ENCODE measurements at places on chromosomes 1 and 21.
A peak's percentile ranks its signal among the peaks of the same experiment; 100 is the strongest.

DNA sequence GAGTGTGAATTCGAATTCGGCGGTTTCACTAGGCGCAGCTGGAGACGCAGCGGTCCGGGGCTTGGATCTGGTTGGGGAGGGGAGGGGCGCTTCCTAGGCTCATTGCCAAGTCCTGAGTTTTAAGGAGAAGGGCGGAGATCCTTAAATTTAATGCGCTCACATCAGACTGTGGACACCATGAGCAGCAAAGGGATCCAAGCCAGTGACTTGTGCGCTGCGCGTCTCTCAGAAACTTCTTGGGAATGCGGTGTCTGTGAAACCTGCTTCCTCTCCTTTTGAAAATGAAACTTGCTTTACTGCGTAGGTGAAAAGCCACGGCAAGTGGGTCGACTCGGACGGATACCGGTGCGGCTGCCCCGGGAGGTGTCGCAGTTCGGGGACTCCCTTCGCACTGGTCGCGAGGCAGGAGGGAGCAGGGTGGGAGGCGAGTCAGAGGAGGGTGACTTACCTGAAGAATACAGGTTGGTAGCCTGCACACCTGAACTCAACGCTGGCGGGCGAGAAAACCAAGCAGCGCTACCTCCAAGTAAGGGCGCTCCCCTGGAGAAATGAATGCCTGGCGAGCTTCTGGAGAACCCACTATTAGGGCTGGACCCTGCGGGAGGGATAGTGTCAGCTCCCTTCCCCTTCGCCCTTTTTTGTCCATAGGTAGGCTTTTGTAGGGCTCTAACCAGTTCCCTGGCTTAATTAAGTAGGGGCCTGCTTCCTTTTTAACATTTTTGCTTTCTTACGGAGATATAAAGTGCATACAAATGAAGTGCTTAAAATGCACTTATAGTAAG is 992 bp downstream of the TENT5C start:
- DNase-seq = no peak
- peaks cover 12% of the 10 kb centered on the region for H3K4me1 ChIP-seq
- H3K36me3 ChIP-seq = no peaks in the 10 kb centered on the region
- no peak overlapping the region for H3K27ac ChIP-seq
- H3K4me3 ChIP-seq = peak overlapping the region; percentile 50

DNA sequence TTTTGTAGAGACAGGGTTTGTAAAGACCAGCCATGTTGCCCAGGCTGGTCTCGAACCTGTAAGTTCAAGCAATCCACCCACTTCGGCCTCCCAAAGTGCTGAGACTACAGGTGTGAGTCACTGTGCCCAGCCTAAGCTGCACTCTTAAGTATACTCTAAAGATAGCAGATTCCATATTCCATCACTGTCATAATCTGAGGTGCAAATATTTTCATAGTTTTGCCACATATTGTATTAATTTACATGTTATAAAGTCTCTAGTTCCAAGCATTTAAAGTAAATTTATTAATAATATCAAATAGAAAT is 121.3 kb downstream of the HFM1 start:
- no peaks in the 10 kb centered on the region for H3K4me1 ChIP-seq
- no peak overlapping the region for H3K27ac ChIP-seq
- H3K36me3 ChIP-seq = no peaks in the 10 kb centered on the region
- no peak overlapping the region for H3K4me3 ChIP-seq

DNA sequence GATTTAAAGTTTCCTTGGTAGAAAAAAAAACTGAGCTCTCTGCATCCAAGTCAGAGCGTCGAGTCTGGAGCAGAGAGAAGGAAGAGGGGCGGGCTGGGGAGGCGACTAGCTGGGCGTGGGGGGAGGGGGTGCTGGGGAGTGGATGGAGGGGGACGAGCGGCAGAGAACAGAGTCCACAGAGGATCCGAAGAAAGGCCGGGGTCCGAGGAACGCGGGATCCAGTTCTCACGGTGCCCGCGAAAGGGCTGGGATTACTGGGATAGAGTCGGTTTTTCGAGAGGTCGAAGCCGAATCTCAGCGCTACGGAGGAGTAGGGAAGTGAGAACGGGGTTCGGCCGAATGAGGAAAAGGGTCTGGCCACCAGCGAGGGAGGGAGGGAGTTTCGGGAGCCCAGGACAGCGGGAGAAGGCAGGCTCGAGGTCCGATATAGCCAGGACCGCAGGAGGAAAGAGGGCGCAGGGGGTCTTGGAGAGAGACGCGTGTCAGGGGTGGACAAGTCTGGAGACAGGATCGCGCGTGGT is 665 bp downstream of the DAB1 start:
- H3K27ac ChIP-seq = no peak overlapping the region
- DNase-seq = peak; percentile 41
- no peaks in the 10 kb centered on the region for H3K36me3 ChIP-seq
- no peak overlapping the region for H3K4me3 ChIP-seq

- H3K27me3 ChIP-seq = no peaks in the 10 kb centered on the region
- peaks cover 7% of the 10 kb centered on the region for H3K36me3 ChIP-seq
- H3K4me1 ChIP-seq = no peaks in the 10 kb centered on the region
- H3K27ac ChIP-seq = no peak overlapping the region
- DNase-seq = no peak
Measured at GRCh38 chr1:180173952-180174351, 19.3 kb downstream of the QSOX1 start.

GRCh38 chr1:245234217-245235081 is 79.7 kb downstream of the KIF26B start:
- peaks cover 57% of the 10 kb centered on the region for H3K4me1 ChIP-seq
- H3K27ac ChIP-seq = peak overlapping the region; percentile 76
- no peaks in the 10 kb centered on the region for H3K27me3 ChIP-seq

DNA sequence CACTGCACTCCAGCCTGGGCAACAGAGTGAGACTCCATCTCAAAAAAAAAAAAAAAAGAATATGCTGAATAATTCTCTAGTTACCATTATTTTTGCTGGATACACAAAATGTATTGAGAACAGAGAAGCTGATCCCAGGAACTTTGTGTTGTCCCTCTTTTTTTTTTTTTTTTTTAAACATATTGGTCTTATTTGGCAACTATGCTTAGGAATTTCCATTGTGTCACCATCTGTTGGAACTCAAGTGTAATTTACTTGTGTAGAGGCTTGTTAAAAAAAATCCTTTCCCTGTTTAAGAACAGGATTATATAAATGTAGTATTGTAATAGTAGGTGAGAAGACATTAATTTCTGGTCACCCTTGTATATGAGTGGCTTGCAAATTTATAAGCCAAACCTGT is 28.6 kb downstream of the CAMSAP2 start:
- no peak overlapping the region for H3K4me3 ChIP-seq
- no peak for DNase-seq
- no peaks in the 10 kb centered on the region for H3K27me3 ChIP-seq
- peaks cover 9% of the 10 kb centered on the region for H3K4me1 ChIP-seq
- H3K27ac ChIP-seq = no peak overlapping the region

DNA sequence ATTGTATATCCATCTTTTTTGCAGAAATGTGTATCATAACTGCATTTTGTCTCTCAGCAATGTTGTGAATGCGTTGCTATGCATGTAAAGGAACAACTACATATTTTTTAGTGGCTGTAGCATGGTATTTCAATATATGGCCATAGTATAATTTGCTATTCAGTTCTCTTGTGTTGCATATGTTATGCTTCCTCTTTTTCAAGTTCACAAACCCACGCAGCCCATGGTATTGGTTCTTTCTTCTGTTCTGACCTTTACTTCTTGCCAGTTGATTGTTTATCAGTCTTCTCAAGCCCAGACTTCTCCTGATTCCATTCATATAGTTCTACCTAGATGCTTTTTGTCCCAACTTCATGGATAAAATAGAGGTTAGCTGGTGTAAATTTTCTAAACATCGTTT is 6.1 kb downstream of the SLC22A15 start:
- no peak overlapping the region for H3K4me3 ChIP-seq
- no peak overlapping the region for H3K27ac ChIP-seq
- peaks cover 6% of the 10 kb centered on the region for H3K4me1 ChIP-seq
- no peak for DNase-seq
- no peaks in the 10 kb centered on the region for H3K27me3 ChIP-seq

GRCh38 chr1:61215119-61215518 is 132.8 kb downstream of the NFIA start:
- no peak for DNase-seq
- H3K27me3 ChIP-seq = no peaks in the 10 kb centered on the region
- H3K4me3 ChIP-seq = no peak overlapping the region
- no peak overlapping the region for H3K27ac ChIP-seq

- H3K4me3 ChIP-seq = no peak overlapping the region
- no peak overlapping the region for H3K27ac ChIP-seq
- H3K36me3 ChIP-seq = no peaks in the 10 kb centered on the region
- peaks cover 36% of the 10 kb centered on the region for H3K4me1 ChIP-seq
- no peaks in the 10 kb centered on the region for H3K27me3 ChIP-seq
Measured at GRCh38 chr21:45224189-45224938, 63.3 kb downstream of the POFUT2 start.

GRCh38 chr1:169288011-169288414 is 79.6 kb downstream of the NME7 start:
- DNase-seq = no peak
- H3K27ac ChIP-seq = peak overlapping the region; percentile 8
- peaks cover 10% of the 10 kb centered on the region for H3K4me1 ChIP-seq
- no peaks in the 10 kb centered on the region for H3K27me3 ChIP-seq

GRCh38 chr1:29282135-29282923 is 46.0 kb downstream of the PTPRU start:
- no peak overlapping the region for H3K27ac ChIP-seq
- H3K4me3 ChIP-seq = no peak overlapping the region
- DNase-seq = no peak
- no peaks in the 10 kb centered on the region for H3K36me3 ChIP-seq
- peaks cover 13% of the 10 kb centered on the region for H3K4me1 ChIP-seq

DNA sequence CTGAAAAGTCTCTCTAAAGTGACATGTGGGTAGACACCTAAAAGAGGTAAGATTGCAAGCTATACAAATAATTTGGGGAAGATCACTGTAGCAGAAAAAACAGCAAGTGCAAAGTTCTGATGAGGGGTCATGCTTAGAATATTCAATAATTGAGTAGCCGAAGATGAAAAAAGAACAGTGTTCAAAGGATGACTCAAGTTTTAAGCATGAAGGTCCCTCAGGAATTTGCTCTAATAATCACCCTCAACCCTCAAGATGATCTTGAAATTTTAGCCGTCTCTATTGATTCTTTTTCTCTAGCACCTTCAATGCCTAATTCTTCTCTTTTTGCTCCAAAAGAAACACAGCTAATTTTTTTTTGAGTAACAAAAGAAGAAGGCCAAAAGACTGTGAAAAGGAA is 190.6 kb upstream of the ZNHIT6 start:
- no peak for DNase-seq
- H3K36me3 ChIP-seq = no peaks in the 10 kb centered on the region
- H3K4me1 ChIP-seq = no peaks in the 10 kb centered on the region

DNA sequence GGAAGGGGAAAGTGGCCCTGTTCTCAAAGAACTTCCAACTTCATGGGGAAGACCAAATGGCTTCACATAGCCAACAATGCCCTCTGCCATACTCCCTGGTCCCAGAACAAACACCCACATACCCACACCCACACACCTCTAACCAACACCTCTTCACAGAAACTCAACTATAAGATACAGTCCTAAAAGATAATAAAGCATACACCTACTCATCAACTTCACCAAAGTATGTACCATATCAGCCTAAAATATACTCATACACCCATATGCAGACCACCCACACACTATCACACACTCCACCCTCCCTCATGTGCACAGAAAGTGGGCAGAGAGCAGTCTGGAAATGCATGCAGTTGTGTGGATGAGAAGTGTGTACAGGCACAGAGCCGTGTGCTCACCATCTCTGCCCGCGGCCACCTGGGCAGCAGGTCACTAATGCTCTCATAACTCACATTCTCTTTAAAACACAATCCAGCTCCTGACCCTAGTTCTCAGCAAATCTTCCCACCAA is 27.7 kb downstream of the IQGAP3 start:
- H3K27me3 ChIP-seq = no peaks in the 10 kb centered on the region
- no peak overlapping the region for H3K4me3 ChIP-seq
- no peak for DNase-seq
- H3K36me3 ChIP-seq = peaks cover 99% of the 10 kb centered on the region

DNA sequence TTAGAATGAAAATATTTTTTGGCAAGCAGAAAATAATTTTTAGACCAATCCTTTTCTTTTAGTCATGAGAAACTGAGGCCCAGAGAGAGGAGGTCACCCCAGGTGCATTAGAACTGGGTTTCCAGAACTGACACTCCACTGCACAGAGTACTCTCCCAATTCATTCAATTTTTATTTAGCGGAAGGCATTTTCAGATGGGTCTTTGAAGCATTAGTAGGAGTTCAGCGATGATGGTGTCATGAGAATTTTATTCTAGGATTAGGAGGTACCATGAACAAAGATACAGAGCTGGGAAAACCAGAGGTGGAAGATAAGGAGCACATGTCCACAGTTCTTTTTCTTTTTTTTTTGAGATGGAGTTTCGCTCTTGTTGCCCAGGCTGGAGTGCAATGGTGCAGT is 2.3 kb downstream of the PCSK9 start:
- H3K27ac ChIP-seq = no peak overlapping the region
- peaks cover 6% of the 10 kb centered on the region for H3K4me1 ChIP-seq
- no peak overlapping the region for H3K4me3 ChIP-seq
- H3K27me3 ChIP-seq = peaks cover 57% of the 10 kb centered on the region
- DNase-seq = no peak

DNA sequence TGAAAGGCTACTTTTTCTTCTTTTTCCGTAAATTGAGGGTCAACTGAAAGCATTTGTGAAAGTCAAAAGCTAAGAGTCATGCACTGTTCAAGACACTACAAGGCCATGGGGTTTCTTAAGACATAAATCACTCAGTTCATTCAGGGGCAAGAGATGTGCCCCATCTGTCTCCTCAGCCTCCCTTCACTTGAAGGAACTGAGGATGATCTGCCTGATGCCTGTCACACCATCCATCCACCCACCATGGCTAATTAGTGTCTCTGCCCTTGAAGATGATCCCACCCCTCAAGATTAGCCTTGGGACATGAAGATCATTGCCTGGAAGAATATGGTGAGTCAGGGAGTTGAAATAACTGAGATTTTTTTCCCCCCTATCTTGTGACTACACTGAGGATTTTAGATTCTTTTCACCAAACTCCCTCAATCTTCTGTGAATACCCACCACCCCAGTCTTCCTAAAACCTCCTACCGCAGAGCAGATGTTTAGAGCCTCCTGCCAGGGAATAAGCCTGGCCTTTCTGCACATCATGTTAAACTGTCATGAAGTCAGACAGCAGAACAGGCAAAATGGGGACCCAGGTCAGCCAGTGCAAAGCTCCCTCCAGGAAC is 88.6 kb upstream of the LMO4 start:
- H3K4me1 ChIP-seq = peaks cover 7% of the 10 kb centered on the region
- H3K27me3 ChIP-seq = no peaks in the 10 kb centered on the region
- H3K27ac ChIP-seq = no peak overlapping the region
- H3K36me3 ChIP-seq = no peaks in the 10 kb centered on the region
- no peak overlapping the region for H3K4me3 ChIP-seq

GRCh38 chr1:165445388-165445787 is 462 bp upstream of the RXRG start:
- H3K4me1 ChIP-seq = no peaks in the 10 kb centered on the region
- peaks cover 49% of the 10 kb centered on the region for H3K27me3 ChIP-seq
- H3K4me3 ChIP-seq = no peak overlapping the region
- H3K36me3 ChIP-seq = no peaks in the 10 kb centered on the region
- no peak overlapping the region for H3K27ac ChIP-seq

- no peak for DNase-seq
- peaks cover 13% of the 10 kb centered on the region for H3K4me1 ChIP-seq
- H3K27ac ChIP-seq = no peak overlapping the region
- no peak overlapping the region for H3K4me3 ChIP-seq
- H3K36me3 ChIP-seq = peaks cover 27% of the 10 kb centered on the region
Measured at GRCh38 chr1:167791281-167792187, 69.8 kb downstream of the MPZL1 start.

GRCh38 chr1:29543586-29543985 is 307.3 kb downstream of the PTPRU start:
- no peak overlapping the region for H3K4me3 ChIP-seq
- no peaks in the 10 kb centered on the region for H3K4me1 ChIP-seq
- no peaks in the 10 kb centered on the region for H3K27me3 ChIP-seq
- no peaks in the 10 kb centered on the region for H3K36me3 ChIP-seq
- no peak for DNase-seq
- no peak overlapping the region for H3K27ac ChIP-seq

All from SJSA1 (cell line).